Dermis microvascular lymphatic vessel endothelial cell (primary cell): ENCODE measurements at places on chromosomes 12 and 14.

GRCh38 chr14:101227611-101228594 lies 324.4 kb upstream of the RTL1 start:
- no peak for DNase-seq

- no peak for DNase-seq
Observed at GRCh38 chr14:81177225-81177624, 43.5 kb downstream of the GTF2A1 start.

DNA sequence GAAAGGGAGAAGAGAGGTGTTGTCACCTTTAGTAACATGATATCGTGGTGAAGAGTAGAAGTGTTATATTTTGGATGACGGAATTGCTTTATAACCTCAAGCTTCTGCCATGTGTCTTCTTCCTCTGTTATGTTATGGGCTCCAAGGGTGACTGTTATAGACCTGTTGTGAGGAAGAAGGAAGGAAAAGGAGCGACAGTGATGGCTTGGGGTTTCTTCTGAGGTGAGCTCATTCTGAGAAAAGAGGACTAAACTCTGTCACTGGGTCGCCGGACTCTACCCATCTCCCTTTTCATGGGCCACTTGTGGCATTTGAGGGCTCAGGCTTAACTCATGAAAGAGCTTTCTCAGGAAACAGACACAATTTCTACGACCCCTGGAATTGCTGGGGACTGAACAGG lies 1.6 kb downstream of the CMA1 start:
- no peak for DNase-seq

- DNase-seq = peak; percentile 16
Observed at GRCh38 chr12:51307655-51308593, 16.1 kb downstream of the BIN2 start.

DNA sequence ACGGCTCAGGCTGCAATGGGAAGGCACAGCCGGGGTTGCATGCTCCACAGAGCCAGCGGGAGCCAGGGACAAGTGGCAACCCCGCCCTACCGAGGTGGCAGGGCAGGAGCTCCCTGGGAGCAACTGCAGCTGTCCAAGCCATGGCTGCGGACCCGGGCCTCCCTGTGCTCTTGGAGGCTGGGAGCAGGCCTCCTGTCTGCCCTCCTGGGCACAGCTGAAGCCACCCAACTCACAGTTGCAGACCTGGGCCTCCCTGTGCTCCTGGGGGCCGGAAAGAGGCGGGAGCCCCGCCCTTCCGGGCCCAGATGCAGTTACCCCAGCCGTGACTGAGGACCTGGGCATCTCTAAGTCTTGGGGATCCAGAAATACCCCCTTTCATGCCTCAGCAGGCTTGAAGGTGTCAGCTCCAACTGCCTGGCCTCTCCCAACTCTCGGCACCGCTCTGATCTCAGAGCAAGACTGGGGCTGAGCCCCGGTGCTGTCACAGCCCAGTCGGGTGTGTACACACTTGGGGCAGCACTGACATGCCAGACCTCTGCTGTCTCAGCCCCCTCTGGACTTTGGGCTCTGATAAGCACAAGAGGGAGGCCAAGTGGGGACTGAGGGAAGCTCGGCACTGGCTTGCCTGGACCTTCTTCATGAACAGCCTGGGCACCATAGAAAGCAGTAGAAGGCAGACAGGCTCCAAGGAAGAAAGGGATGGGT lies 7.5 kb upstream of the RASSF9 start:
- no peak for DNase-seq

DNA sequence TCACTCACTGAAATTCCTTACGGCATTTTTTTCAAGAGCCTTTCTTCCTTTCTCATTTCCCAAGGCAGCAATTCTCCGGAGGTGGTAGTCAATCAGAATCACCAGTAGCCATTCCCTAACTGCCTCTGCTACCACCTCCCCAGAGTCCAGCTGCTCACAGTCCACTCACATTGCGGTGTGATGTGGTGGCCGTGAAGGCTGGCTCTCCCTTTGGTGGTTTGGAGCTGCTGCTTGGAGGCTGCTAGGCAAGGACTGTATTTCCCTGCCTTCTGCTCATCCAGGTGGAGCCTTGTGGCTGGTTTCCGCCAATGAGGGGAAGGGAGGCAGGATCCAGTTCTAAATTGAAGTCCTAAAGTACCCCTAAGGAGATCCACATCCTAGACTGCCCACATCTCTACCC lies 222.0 kb downstream of the ANO2 start:
- DNase-seq = no peak

DNA sequence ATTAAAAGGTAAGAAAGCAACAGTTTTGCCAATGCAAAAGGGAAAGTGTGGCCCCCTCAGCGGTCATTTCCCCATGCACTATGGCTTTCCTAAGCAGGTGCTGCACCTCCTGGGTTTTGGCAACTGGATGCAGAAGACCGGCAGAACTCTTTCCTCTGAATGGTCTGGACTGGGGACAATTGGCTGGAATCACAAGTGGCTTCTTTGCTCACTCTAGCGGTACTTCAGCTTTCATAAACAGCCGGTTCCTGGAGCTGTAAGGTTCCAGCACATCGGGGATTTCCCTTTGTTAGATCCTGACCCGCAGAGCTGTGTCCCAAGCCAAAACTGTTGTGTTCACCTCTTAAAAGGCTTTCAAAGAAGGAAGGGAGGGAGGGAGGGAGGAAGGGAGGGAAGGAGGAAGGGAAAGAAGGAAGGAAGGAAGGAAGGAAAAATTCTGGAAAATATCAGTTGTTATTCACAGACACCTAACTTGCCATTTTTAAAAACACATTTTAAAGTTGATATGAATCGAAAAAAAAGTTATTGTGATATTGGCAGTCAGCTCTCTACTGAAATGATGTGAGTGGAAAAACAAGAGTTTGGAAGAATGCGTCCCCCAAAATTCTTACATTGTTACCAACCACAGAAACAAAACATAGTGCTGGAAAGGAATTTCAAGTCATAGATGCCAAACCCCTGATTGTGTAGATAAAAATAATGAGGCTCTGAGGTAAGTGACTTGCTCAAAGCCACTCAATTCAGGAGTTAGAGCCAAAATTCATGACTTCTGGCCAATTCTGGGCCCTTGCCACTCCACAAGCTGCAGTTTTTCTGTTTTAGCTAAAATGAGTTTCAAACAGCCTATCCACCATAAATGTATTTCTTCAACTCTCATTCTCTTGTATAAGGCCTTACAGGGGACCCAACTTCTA lies 220.6 kb upstream of the HMGA2 start:
- peak; percentile 60 for DNase-seq

- no peak for DNase-seq
Observed at GRCh38 chr12:5154091-5154490, 110.4 kb downstream of the KCNA5 start.

DNA sequence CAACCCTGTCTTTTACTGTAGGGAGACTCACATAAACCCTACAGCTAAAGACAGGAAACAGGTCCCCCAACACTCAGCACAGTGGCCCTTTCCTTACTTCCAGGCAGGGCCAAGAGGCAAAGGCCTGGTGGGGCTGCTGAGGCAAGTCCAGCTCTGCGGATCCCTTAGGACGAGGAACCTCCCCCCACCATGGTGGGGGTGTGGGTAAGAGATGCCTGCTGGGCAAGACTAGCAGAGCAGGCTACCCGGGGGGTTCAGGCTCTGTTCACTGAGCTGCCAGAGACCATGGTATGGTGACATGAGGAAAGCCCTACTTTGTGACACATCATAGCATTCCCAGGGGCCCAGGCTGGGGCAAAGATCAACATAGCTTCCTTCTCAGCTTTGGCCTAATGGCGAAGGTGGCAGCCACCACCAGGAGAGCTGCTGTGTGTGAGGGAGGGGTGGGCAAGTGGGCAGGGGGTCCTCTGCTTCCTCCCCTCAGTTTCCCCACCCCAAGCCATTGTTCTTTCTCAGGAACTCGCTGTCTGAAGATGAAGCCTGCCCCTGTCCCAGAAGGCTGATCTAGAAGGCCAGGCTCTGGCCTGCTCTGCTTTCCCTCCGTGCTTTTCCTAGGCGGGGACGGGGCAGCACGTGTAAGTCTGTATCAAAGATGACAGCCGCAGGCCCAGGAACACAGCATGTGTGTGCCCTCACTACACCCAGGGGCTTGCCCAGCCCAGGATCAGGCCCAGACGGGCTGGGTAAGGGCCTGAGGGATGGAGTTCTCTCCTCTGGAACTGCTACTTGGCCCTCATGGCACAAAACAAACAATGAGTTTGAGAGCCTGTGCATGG lies 10.1 kb upstream of the TINF2 start:
- no peak for DNase-seq

- DNase-seq = peak; percentile 71
Observed at GRCh38 chr14:76955575-76956315, 72.8 kb downstream of the IRF2BPL start.

- DNase-seq = no peak
Observed at GRCh38 chr12:54404061-54405004, 14.7 kb downstream of the ITGA5 start.

DNA sequence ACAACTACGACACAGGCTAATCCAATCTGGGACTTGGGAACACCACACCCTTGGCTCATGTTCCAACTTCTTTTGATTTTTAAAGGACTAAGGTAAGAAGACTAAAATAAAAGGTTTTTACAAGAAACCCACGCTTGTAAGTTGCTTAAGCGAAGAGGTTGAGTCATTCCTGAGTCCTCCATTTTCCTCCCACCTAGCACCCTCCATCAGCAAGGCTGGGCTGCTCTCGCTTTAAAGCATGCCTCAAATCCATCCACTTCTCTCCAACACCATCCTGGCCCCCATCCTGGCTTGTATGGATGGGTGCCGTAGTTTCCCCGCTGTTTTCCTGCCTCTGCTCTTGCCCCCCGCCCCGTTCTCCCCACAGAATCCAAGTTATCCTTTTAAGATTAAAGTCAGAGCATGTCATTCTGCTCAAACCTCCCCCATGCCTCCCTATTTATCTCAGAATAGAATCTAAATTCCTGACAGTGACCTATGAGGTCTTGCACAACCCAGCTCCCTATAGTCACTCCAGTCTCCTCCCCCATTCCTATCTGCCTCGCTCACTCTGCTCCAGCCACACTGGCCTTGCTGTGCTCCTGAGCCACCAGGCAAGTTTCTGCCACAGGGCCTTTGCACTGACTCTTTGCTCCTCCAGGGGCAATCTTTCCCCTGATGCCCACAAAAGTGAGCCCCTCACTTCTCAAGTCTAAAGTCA lies 34.5 kb downstream of the SCARB1 start:
- no peak for DNase-seq

DNA sequence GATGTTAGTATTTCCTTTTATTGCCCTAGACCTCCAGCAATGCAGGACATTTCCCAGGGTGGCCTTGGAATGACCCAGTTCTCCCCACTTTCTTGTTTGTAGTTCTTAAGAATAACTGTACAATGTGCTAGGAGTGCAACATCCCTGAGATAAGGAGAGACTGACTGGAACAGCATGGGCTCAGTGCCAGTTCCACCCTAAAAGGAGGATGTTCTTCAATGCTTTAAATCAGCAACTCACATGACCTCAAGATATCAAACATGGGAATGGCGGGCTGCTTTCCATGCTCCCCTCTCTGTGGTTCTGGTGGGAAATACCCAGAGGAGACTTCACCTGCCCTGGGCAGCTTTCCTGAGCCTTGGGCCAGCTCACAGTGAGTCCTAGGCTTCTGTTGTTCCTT lies 766.9 kb upstream of the FBXO33 start:
- no peak for DNase-seq

- DNase-seq = no peak
Observed at GRCh38 chr12:58732894-58733293, 187.4 kb downstream of the LRIG3 start.

DNA sequence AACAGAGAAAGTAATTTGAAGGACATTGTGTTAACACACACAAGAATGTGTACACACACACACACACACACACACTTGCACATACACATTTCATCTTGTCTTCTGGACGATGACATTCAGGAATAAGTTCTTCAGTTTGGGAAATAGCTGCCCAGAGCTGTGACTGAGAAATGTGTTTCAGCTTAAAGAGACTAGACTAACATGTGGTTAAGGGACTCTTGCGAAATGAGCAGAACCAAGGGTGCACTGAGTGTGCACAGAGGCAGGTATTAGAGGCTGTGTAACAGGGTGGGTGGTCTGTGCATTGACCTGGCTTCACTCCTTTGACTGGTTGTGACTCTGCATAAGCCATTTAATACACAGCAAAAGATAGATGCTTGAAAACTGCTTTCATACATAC lies 29.4 kb upstream of the KCNA5 start:
- DNase-seq = no peak

GRCh38 chr12:592024-592505 lies 71.2 kb downstream of the NINJ2 start:
- DNase-seq = no peak

DNA sequence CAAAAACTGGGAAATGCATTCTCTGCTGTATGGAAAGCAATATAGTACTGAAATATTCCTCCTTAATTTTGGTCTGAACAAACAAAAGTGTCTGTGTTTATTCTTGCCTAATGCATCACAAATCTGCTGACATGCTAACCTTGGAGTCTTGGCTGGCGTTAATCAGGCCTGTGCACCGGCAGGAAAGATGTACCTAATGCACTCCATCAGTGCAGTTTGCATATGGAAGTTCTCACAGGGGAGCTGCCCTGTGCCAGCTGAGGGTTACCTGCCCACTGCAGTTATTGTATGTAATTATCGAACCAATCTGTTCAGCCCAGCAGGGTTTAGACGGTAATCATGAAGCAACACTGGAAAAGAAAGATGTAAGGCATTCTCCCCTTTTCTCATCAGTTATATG lies 76.9 kb downstream of the VRK1 start:
- no peak for DNase-seq

- peak; percentile 73 for DNase-seq
Observed at GRCh38 chr12:14403711-14404196, 38.3 kb downstream of the ATF7IP start.

- DNase-seq = no peak
Observed at GRCh38 chr12:57603815-57604453, 690 bp upstream of the DTX3 start.

DNA sequence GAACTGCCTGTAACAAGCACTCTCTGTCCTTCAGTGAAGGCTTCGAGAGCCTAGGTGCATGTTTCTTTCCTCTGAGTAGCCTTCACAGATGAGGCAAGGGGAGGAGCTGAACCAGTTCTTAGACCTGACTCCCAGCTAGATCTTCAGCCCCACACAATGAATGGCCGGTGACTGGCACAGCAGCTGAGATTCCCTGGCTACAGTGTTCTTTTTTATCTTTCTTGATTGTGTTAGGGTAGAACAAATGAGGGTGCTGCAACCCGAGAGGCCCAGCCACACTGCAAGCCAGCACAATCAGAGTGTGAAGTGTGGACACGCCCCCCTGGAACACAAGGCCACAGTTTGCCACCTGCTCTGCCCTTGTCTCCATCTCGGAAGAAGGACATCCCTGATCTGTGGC lies 19.1 kb upstream of the COL2A1 start:
- DNase-seq = no peak

GRCh38 chr14:68124979-68125731 lies 305.6 kb downstream of the RAD51B start:
- DNase-seq = peak; percentile 72

- no peak for DNase-seq
Observed at GRCh38 chr12:3250034-3250433, 172.9 kb downstream of the TSPAN9 start.

- DNase-seq = no peak
Observed at GRCh38 chr14:62501021-62501750, 544.1 kb downstream of the KCNH5 start.

GRCh38 chr12:104126548-104126947 lies 11.5 kb downstream of the NFYB start:
- DNase-seq = no peak
